ENCODE measurements at places on chromosomes 13 and 19. TPM values are rescaled to one million over a fixed set of nuclear protein-coding genes. Genes with fewer than 3 reads are reported as not detected.

The DPF1 gene
- total RNA-seq, result not detected

The MBD3L2 gene
- not detected for total RNA-seq

GRCh38 chr19:29806098-29806866 lies 5.5 kb upstream of the CCNE1 start:
- DNase-seq, result peak; percentile 83

The KIR3DL2 gene
- total RNA-seq, result not detected

The GDF15 gene
- total RNA-seq, result 0.54 TPM

- DNase-seq, result peak; percentile 90
Measured at GRCh38 chr19:13033819-13034611, 38.7 kb downstream of the NFIX start.

GRCh38 chr13:100942742-100943141 lies 268.1 kb upstream of the TMTC4 start:
- DNase-seq, result no peak

- no peak for DNase-seq
Measured at GRCh38 chr13:20624213-20624612, 57.3 kb downstream of the IFT88 start.

DNA sequence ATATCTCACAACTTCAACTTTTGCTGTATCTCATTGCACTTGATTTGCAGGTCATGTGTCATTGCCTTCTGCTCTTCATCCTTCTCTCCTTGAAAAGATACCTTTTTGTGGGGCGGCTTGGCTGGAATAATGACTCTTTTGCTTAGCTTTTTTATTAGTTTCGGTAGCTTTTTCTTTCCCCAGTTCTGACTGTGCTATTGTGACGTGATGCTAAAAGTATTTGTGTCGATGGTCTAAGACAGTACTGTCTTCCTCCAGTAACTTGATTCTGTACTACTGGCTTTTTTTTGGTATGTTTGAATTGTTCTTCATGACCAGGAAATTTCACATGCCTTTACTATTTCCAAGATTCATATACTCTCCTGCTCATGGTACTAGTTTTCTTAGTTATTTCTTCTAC lies 63.1 kb downstream of the SLITRK1 start:
- DNase-seq, result no peak

DNA sequence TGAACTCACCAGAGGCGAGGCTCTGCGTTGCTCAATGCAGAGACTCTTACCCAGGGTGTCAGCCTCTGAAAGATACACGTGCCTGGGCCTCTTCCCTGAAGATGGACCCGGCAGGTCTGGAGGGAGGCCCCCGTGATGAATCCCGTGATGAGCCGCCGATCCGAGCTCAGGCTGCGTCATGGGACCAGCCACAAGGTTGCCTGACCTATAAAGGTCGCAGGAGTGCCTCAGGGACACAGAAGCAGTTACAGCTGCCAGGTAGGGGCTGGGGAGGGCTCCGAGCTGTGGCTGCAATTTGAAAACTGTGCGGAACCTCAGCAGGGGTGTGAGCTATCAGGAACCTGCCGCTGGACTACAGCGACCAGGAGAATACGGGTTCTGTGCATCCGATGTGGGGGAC lies 10.5 kb upstream of the ATP11A start:
- no peak for DNase-seq

DNA sequence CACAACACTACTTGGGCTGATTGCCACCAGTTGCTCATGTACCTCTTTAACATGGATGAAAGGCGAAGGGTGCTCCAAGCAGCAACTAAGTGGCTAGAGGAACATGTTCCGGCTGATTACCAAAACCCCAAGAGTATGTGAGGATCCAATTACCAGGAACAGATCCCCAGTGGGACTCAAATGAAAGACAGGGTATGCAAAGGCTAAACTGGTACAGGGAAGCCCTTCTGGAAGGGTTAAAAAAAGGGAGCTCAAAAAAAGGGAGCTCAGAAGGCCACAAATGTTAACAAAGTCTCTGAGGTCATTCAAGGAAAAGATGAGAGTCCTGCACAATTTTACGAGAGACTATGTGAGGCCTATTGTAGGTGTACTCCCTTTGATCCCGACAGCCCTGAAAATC lies 604.7 kb downstream of the UQCRFS1 start:
- DNase-seq, result no peak

DNA sequence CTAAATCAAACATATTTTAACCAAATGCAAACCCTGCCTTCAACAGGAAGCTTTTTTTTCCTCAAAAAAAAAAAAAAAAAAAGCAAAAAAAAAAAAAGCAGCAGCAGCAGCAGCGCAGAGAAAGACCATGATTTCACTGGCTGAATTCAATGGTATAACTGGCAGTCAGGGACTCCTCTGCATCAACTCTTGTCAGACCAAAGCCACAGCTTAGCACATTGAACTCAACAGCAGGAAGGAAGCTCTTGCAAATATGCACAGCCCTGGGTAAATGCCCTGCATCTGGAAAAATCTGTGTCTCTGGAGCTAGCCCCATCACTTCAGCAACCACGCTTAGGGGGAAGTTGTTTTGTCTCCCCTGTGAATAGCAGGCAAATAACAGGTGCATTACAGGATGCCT lies 17.6 kb upstream of the DHRS12 start:
- no peak for DNase-seq

GRCh38 chr13:46178143-46178542 lies 3.8 kb downstream of the LCP1 start:
- DNase-seq, result no peak

DNA sequence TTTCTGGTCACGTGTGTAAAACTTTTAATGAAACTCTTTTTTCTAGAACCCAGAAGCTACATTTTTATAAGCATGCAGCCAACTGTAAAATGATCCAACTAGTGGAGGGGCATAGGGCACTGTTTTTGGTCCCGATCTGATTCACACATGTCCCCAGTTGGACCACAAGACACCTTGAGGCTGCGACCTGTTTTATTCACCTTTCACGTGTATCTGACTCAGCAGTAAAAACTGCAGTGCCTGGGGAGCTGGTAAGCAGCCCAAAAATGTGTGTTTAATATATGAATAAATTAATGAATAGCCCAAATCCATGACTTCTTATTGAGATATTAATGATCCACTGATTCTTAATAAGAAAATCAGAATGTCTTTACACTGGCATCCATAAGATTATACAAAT lies 140.4 kb downstream of the COL4A1 start:
- no peak for DNase-seq

The AP1M2 gene
- total RNA-seq, result not detected

The MBD3L3 gene
- total RNA-seq, result not detected

DNA sequence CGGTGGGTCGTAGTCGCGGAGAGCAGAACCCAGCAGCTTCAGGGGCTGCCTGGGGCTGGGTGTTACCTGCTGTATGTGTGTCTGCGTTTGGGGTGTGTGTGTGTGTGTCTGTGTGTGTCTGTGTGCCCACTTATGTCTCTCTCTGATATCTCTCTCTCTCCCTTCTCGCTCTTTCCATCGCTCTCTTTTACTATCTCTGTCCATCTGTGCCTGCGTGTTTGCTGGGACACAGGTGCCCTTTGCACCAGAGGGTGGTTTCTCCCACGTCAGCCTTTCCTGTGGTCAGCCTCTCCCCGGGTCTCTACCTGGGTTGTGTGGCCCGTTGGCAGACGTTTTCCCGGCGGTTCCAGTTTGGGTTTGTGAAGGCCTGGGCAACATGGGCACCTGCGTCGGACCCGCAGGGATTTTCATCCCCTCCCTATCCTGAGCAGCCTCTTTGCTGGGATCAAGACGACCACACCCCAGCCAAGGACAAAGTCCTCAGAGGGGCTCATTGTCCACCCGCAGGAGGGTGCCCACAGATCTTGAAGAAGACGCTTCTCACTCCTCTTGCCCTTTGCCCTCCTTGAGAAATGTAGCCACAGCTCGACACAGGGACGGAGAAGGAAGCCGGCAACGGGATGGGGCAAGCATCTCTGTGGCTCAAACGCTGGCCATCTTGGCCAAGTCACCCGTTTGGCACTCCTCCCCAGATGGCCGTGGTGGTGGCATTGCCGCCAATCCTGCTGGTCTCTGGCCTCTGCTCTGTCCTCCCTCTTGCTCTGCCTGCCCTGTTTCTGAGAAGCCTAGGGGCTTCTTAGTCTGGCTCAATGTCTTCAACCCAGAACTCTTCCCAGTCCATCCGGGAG lies 43.3 kb downstream of the ZNF146 start:
- DNase-seq, result no peak

- DNase-seq, result no peak
Measured at GRCh38 chr13:29125191-29125933, 305.2 kb downstream of the MTUS2 start.

The KLF12 gene
- 14.0 TPM for total RNA-seq

The CLEC17A gene
- total RNA-seq, result not detected
